ENCODE measurements at places on chromosomes 11 and 22.

GRCh38 chr11:111246956-111247355, 1.4 kb downstream of the POU2AF2 start:
- DNase-seq = no peak

- DNase-seq = no peak
Measured at GRCh38 chr11:126919147-126919823, 81.3 kb downstream of the KIRREL3 start.

GRCh38 chr11:102546923-102547471, 16.4 kb upstream of the MMP7 start:
- DNase-seq = no peak

GRCh38 chr22:32994898-32995297, 63.3 kb downstream of the SYN3 start:
- DNase-seq = no peak

- DNase-seq = no peak
Measured at GRCh38 chr11:88173956-88174355, 1.3 kb downstream of the RAB38 start.

GRCh38 chr11:100152766-100153165, 534.3 kb upstream of the ARHGAP42 start:
- no peak for DNase-seq

All from left renal cortex interstitium (tissue), 4 donors.